Glomerular endothelial cell (primary cell): ENCODE measurements at places on chromosomes 1 and 21. TPM values are rescaled to one million over a fixed set of nuclear protein-coding genes. Genes with fewer than 3 reads are reported as not detected.

Gene SLC27A3
- 13.4 and 15.7 TPM in 2 replicates for total RNA-seq

Gene FAM177B
- not detected in 2 replicates for total RNA-seq

Gene EPHB2
- 71.1 and 77.9 TPM in 2 replicates for total RNA-seq

Gene PCAT6
- 6.0 TPM in 1 of 2 replicates, not detected in the other for total RNA-seq

Gene CYP4A22
- not detected in 2 replicates for total RNA-seq

Gene ZYG11A
- total RNA-seq = 0.35 and 0.73 TPM in 2 replicates

Gene ERICH3
- total RNA-seq = not detected in 2 replicates

Gene CAPN9
- not detected in 2 replicates for total RNA-seq

Gene SLC30A2
- total RNA-seq = not detected in 2 replicates

Gene PKLR
- total RNA-seq = not detected in 2 replicates

Gene OLIG1
- total RNA-seq = not detected in 2 replicates

Gene CACNA1S
- not detected in 2 replicates for total RNA-seq

Gene DDAH1
- 55.1 and 56.1 TPM in 2 replicates for total RNA-seq

Gene DNAJC6
- 3.2 and 3.3 TPM in 2 replicates for total RNA-seq

Gene LIPI
- not detected in 2 replicates for total RNA-seq

Gene MAGOH
- total RNA-seq = 28.9 and 57.8 TPM in 2 replicates

Gene NR5A2
- total RNA-seq = 18.1 and 27.9 TPM in 2 replicates

Gene MYCL
- total RNA-seq = 2.5 and 3.3 TPM in 2 replicates

Gene PGLYRP4
- not detected in 2 replicates for total RNA-seq

Gene SLC44A3
- 1.5 and 3.7 TPM in 2 replicates for total RNA-seq

Gene RGS8
- not detected in 2 replicates for total RNA-seq

Gene THEM5
- not detected in 2 replicates for total RNA-seq

Gene EPS8L3
- not detected in 2 replicates for total RNA-seq

Gene FAM151A
- not detected in 2 replicates for total RNA-seq

Gene GJA8
- total RNA-seq = not detected in 2 replicates
